ENCODE measurements at places on chromosomes 7 and 10. TPM values are rescaled to one million over a fixed set of nuclear protein-coding genes. Genes with fewer than 3 reads are reported as not detected.

The LIPF gene
- not detected for total RNA-seq

GRCh38 chr10:128962182-128962581 is 504.9 kb upstream of the MGMT start:
- no peaks in the 10 kb centered on the region for H3K36me3 ChIP-seq
- H3K4me1 ChIP-seq: no peaks in the 10 kb centered on the region
- H3K27ac ChIP-seq: no peak overlapping the region
- H3K4me3 ChIP-seq: no peak overlapping the region

DNA sequence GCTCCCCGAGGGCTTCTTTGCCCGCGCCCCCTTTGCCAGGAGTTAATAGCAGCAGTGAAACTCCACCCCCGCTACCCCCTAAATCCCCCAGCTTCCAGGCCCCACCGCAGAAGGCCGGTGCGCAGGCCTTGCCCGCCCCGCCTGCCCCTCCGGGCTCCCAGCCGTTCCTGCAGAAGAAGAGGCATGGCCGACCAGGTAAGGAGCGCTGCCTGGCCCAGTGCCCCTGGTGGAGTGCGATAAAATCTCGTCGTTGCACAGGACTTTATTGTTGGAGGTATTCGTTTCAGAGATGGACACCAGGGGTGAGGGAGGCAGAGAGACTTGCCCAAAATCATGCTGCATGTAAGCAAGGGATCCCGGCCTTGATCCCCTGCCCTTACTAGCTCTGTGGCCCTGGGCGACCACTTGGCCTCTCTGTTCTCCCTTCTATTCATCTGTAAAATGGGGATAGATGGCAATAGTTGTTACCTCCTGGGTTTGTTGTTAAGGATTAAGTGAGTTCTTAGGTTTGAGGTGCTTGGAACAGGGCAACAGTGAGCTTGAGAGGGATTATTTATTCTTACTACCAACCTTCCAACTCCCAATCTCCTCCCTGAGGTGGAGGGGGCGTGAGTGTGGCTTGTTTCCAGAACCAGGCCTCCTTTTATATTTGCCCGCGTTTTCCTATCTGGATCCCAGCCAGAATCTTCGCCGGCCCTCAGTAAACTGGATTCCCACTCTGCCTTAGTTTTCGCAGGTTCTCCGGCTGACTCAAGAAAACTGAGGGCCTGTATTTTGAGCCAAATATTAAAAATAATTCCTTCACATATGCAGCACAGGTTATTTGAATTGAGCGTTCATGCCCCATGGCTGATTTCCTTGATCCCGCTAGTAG is 78.3 kb downstream of the WIPF3 start:
- H3K27ac ChIP-seq: no peak overlapping the region

DNA sequence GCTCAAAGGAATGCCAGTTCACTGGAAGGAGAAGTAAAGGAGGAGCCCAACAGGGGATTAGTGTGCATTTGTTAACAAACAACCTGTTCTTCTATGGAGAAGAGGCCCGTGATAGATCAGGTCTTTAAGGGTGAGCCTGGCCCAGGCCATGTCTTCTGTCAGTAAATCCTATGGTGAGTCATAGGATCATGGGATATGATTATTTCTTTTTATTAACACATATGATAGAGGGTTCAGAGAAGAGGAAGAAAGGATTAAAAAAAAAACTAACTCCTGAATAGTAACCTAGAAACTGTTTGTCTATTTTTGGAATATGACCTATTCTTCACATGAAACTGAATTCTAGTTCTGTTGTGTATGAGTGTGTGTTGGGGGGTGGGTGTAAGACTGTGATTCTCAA is 70.4 kb downstream of the GPR158 start:
- H3K27me3 ChIP-seq: no peaks in the 10 kb centered on the region
- H3K27ac ChIP-seq: no peak overlapping the region
- no peaks in the 10 kb centered on the region for H3K4me1 ChIP-seq
- no peaks in the 10 kb centered on the region for H3K36me3 ChIP-seq
- H3K4me3 ChIP-seq: no peak overlapping the region

DNA sequence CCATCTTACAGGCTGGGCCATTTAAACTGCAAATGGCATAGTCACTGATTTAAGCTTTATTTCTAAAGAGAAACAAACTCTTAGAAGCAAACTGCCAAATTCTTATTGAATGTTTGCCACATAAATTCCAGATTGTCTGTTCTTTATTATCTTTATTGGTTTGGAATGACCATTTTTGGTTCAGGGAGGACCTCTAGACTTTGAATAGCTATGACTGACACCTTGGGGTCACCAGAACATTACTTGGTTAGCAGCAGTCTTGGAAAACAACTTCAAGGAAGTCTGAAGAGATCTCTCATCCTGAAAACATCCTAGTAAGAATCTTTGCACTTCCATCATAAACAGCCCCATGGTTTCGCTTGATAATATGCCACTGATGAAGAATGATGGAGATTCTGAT is 197.1 kb downstream of the SUGCT start:
- no peaks in the 10 kb centered on the region for H3K4me1 ChIP-seq
- no peaks in the 10 kb centered on the region for H3K36me3 ChIP-seq
- H3K4me3 ChIP-seq: no peak overlapping the region

GRCh38 chr10:15461353-15462108 is 90.4 kb upstream of the FAM171A1 start:
- peaks cover 2% of the 10 kb centered on the region for H3K36me3 ChIP-seq
- no peaks in the 10 kb centered on the region for H3K4me1 ChIP-seq
- no peak overlapping the region for H3K4me3 ChIP-seq
- no peak for DNase-seq
- no peak overlapping the region for H3K27ac ChIP-seq
- H3K27me3 ChIP-seq: peaks cover 14% of the 10 kb centered on the region

- peaks cover 14% of the 10 kb centered on the region for H3K27me3 ChIP-seq
- no peak overlapping the region for H3K4me3 ChIP-seq
- H3K4me1 ChIP-seq: no peaks in the 10 kb centered on the region
- no peak for DNase-seq
- no peaks in the 10 kb centered on the region for H3K36me3 ChIP-seq
Observed at GRCh38 chr10:17907641-17908040, 44.1 kb upstream of the SLC39A12 start.

- no peak overlapping the region for H3K27ac ChIP-seq
- H3K36me3 ChIP-seq: peaks cover 3% of the 10 kb centered on the region
- DNase-seq: no peak
- no peaks in the 10 kb centered on the region for H3K27me3 ChIP-seq
Observed at GRCh38 chr10:44279426-44280126, 105.3 kb downstream of the CXCL12 start.

GRCh38 chr10:78539247-78539766 is 505.6 kb downstream of the RPS24 start:
- H3K27me3 ChIP-seq: no peaks in the 10 kb centered on the region
- no peak overlapping the region for H3K4me3 ChIP-seq
- no peaks in the 10 kb centered on the region for H3K36me3 ChIP-seq
- H3K4me1 ChIP-seq: peaks cover 10% of the 10 kb centered on the region
- H3K27ac ChIP-seq: no peak overlapping the region
- no peak for DNase-seq

GRCh38 chr7:70104243-70104642 is 506.0 kb downstream of the AUTS2 start:
- no peaks in the 10 kb centered on the region for H3K36me3 ChIP-seq
- H3K4me1 ChIP-seq: no peaks in the 10 kb centered on the region
- DNase-seq: no peak
- H3K4me3 ChIP-seq: no peak overlapping the region
- no peak overlapping the region for H3K27ac ChIP-seq
- H3K27me3 ChIP-seq: no peaks in the 10 kb centered on the region

GRCh38 chr10:46250481-46250880 is 36.3 kb upstream of the ANTXRL start:
- peaks cover 10% of the 10 kb centered on the region for H3K4me1 ChIP-seq
- peaks cover 4% of the 10 kb centered on the region for H3K36me3 ChIP-seq
- H3K4me3 ChIP-seq: no peak overlapping the region
- no peak for DNase-seq
- no peak overlapping the region for H3K27ac ChIP-seq

DNA sequence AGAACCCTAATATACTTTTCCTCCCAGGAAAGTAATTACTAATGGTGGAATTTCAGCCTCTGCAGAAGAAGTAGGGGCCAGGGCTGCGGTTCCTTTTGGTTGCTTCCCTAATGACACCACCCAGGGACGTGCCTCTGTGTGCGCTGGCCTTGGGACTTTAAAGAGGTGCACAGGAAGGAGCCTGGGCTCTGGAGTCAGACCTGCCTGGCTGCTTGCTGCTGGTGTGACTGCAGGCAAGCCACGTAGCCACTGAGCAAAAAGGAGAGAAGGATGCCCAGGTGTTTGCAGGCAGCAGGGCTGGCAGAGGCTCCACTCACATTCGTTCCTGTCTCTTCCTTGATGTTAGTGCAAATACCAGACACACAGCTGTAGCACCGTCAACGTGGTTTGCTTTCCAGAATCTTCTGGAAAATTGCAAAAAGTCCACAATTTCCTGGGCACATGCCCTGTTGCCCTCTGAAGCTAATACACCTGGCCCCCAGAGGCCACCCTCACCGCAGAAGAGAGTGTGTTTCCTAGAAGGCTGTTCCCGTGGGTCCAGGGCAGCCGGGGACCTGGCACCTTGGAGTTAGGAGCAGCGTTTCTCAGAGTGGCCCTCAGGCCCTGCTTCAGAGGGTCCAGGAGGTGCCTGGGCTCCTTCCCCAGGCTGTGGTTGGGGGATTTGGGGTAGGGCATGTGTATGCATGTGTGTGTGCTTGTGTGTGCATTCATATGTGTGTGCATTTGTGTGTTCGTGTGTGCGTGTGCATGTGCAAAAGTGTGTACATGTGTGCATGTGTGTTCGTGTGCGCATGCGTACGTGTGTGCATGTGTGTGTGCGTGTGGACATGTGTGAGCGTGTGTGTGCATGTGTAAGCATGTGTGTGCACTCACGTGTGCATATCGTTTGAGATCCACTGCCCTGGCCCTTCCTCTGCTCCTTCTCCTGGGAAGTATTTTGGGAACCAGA is 12.8 kb upstream of the PRKAG2 start:
- DNase-seq: no peak
- H3K27me3 ChIP-seq: peaks cover 18% of the 10 kb centered on the region
- H3K27ac ChIP-seq: no peak overlapping the region
- H3K4me3 ChIP-seq: no peak overlapping the region

GRCh38 chr7:1647961-1648672 is 22.0 kb upstream of the ELFN1 start:
- no peak overlapping the region for H3K4me3 ChIP-seq
- H3K27ac ChIP-seq: no peak overlapping the region
- no peak for DNase-seq

DNA sequence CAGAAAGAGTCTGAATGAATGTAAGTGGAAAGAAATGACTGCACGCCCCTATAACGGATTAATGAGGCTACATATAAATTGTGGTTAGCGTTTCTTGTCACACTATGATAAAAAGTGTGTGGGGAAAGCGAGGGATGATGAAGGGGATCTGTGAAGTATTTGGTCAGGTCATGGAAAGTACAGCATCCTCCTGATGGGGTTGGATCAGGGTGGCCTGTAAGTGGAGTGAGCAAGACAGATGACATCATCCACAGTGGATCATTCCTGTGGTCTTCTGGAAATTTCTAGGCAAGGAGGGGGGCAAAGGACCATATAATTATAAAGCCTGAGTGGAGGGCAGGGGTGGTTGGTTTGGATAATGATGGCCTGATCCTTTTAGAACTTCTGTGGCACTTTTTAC is 606.0 kb downstream of the INHBA start:
- H3K4me1 ChIP-seq: no peaks in the 10 kb centered on the region
- H3K4me3 ChIP-seq: no peak overlapping the region
- DNase-seq: no peak
- H3K27ac ChIP-seq: no peak overlapping the region

Data from activated T-cell treated with anti-CD3 and anti-CD28 coated beads, Interleukin-2, amount 50 U/mL, for 72 hours (primary cell).